Stimulated activated CD8-positive, alpha-beta memory T cell treated with anti-CD3 and anti-CD28 coated beads, Interleukin-4, amount 100 ng/mL, for 4 hours (primary cell): ENCODE measurements at places on chromosomes 13 and 19.

DNA sequence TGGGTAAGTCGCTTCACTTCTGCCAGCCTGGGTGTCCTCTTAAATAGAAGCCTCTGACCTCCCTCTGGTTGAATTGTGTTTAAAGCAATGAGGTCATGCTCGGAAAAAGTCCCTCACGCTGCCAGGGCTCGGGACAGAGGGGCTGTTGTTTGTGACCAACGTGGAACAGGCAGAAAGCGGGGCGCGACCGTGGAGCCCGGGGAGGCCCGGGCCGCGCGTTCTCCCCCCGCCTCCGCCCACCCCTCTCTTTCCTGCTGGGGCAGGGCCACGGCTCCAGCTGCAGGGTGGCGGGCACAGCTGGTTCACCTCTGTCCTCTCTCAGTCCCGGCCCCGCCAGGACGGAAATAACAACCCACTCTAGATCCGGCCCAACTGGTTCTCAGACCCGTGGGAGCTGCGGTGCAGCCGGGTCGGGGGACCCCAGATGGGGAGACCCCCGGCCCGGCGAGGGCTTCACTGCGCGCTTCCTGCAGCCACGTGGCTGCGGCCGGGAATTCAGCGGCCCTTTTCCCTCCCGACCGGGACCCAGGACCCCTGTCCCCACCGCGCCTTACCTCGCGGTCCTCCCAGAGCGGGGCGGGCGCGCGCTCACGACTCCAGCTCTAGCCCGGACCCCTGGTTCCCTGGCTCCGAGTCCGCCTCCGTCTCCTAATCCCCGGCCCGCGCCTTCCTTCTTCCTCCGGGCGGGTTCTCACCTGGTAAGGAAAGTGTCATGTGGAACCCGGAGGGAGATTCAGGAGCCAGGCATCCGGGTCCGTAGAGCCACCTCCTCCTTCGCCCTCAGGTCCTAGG, 1.9 kb downstream of the CDC42EP5 start:
- DNase-seq = no peak

GRCh38 chr13:112709825-112710783, 20.3 kb downstream of the ATP11A start:
- no peak for DNase-seq

DNA sequence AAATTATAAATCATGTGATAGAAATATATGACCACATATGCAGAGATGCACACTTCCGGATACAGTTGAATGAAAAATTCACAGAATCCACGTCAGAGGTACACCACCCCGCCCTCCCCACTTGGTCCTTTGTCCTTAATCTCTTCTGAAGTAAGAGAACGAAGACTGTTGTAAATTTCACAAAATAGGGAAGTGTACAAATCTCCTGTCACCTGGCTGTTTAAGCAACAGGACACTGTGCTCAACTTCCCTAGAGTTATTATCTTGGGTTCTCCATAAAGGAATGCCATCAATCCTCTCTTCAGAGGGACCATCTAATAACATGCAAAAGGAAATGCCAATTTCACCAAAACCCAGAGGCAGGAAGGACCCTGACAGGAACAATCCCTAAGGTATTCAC, 10.5 kb upstream of the CEACAM6 start:
- DNase-seq = no peak

DNA sequence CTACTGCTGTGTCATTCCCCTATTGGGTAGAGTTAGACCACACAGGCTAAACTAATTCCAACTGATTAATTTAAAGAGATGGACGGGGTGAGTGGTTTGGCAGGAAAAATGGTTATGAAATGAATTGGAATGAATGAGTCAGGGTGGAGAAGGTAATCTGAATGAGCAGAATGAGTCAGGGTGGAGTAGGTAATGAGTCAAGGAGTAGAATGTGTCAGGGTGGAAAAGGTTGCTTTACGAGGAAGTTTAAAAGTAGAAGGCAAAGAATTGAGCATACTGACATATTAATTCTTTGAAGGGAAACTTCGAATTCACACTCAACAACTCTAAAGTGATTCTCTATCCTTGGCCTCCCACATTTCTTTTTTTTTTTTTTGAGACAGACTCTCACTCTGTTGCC, 12.7 kb upstream of the ZNF121 start:
- no peak for DNase-seq

DNA sequence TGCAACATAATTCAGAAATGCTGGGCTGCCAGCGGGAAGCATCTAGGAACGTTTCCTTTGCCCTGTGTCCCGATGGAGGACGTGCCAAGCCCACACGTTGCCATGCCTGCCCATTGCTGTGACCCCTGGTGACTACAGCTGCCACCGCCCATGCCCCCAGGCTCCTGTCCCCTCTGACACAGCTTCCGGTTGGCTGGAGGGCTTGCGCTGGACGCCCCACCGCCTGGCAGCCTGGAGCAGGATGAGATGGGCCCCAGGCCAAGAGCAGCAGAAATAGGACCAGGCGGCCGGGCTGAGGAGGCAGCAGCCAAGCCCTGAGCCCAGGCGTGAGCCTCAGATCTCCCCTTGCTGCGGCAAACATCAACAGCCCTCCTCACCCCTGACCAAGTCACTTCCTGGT, 125.9 kb downstream of the COL4A2 start:
- no peak for DNase-seq

DNA sequence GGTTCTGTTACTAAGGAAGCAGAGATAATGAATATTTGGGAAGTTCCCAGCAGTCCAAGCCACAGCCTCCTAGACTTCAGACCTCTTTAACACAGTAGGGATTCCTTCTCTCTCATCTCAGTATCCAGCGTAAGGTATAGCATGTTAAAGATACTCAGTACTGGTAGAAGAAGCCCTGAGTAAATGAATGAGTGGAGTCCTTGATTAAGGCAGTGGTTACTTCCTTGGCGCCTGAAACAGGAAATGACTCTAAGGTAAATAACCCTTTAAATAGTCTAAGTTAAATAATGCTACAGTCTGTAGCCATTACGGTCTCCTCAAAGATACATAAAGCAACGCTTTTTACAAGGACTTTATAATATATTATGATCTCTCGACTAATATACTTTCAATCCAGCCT, 650.8 kb upstream of the MIR17HG start:
- no peak for DNase-seq

GRCh38 chr19:45243144-45243732, 2.0 kb downstream of the EXOC3L2 start:
- no peak for DNase-seq

GRCh38 chr13:94662274-94662945, 49.9 kb downstream of the SOX21 start:
- no peak for DNase-seq

DNA sequence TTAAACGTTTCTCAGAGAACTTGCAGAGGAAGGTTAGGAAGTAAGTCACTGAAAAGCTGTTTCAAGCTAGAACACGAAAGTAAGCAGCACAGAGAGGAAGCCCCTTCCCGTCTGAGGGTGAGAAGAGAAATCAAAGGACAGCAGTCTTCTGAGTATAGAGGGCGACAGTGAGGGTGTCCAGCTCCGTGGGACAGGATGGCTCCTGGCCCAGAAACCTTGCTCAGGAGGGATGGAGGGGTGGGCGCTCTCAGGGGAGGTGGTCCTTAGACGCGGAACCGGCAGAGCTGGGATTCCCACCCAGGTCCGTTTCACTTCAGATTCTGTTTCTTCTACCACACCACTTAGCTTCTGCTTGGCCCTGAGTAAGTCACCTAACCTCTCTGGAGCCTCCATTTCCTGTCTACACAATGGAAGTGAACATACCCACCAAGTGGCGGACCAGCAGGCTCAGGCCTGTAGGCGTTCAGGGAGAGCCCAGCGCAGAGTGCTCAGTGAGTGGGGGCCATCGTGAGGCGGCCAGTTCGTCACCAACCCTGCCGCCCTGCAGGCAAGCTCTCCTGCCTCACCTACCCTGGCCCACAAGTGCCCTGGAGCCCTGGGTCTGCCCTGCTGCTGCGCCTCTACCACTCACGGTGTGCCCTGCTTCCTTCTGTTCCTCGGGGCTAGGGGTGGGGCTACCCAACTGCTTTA, 5.5 kb upstream of the RSPH6A start:
- no peak for DNase-seq

DNA sequence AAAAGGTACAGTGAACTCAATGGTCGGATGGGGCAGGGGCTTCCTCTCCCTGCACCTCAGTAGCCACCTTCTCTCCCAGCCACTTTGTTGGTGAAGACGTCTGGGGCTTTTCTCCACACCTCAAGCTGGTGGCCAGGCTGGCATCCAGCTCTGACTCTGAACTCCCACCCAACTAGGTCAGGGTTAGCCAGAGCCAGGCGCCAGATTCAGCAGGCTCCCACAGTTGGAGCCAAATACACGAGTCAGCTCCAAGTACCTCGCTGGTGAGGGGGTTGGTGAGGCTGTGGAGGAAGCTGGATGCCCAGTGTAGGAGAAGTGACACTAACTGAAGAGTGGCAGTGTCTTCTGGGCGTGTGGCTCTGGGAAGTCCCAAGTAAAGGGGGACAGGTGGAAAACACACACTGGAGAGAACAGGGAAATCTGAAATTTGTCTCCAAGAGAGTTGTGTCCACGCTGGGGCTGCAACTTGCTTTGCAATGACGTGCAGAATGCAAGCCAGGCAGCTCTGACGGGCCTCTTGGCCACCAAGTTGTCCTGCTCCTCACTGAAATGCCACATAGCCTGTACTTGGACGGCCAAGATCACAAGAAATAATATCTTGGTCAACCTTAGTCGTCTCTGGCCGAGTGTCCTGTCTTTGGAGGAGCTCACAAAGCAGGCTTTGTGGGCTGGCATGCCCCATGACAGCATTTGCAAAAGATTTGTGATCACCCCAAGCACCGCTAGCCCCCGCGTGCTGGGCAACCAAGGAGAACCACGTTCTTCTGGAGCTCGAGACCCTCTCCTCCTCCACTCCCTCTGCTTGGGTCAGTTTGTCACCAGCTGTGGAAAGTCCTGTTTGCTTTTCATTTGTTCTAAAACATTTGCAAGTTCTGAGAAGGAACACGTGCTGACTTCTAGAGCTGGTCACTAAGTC, 18.1 kb downstream of the SLC7A1 start:
- no peak for DNase-seq
